Breast epithelium (tissue), 4 donors: ENCODE measurements at places on chromosomes 11 and 22. TPM values are rescaled to one million over a fixed set of nuclear protein-coding genes. Genes with fewer than 3 reads are reported as not detected.

The GVQW3 gene
- 3.9 TPM for total RNA-seq

The TEX12 gene
- not detected for total RNA-seq

GRCh38 chr11:94028436-94028835 lies 7.3 kb downstream of the HEPHL1 start:
- DNase-seq = no peak

GRCh38 chr11:79013509-79013908 lies 427.3 kb downstream of the TENM4 start:
- no peak for DNase-seq

- no peak for DNase-seq
Observed at GRCh38 chr11:73114835-73115220, 27.3 kb downstream of the FCHSD2 start.

- DNase-seq = no peak
Observed at GRCh38 chr11:69425895-69426544, 55.4 kb upstream of the LINC01488 start.

- DNase-seq = no peak
Observed at GRCh38 chr11:113048820-113049768, 87.9 kb downstream of the NCAM1 start.

DNA sequence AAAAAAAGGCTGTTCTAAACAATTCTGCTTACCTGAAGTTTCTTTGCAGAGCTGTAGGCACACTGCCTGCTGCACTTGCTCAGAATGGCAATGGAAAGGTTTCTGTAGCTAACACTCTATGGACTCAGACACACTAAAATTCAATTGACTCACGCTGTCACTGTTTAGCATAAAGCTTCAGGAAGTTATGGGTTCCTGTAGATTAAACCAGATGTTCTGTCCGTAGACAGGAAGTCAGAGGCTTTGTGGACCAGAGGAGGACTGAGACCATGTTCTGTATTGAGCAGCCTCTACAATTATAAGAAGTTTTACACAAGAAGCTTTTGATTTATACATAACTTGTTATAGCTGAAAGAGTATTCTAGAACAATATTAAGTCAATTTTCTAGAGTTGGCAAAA lies 70.4 kb downstream of the GLYATL1 start:
- no peak for DNase-seq

GRCh38 chr11:132848336-132848735 lies 684.0 kb downstream of the OPCML start:
- peak; percentile 31 for DNase-seq

DNA sequence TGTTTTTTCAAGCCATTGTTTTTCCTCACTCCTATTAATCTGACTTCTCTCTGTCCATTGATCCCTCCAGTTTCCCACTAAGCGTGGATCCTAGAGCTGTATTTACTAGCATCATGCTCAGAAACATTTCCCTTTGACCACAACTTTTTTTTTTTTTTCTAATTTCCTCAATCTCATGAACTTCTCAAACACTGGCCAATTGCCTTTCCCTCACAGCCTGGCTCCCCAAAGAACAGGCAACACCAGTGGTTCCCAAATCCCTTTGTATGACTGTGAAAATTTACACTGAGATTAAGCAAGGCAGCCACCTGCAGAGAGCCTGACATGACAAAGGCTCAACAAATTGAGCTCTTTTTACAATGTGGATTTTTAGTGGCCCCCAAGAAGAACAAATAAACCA lies 1.4 kb upstream of the TPP1 start:
- DNase-seq = no peak
